ENCODE measurements at places on chromosomes 2 and 18.

DNA sequence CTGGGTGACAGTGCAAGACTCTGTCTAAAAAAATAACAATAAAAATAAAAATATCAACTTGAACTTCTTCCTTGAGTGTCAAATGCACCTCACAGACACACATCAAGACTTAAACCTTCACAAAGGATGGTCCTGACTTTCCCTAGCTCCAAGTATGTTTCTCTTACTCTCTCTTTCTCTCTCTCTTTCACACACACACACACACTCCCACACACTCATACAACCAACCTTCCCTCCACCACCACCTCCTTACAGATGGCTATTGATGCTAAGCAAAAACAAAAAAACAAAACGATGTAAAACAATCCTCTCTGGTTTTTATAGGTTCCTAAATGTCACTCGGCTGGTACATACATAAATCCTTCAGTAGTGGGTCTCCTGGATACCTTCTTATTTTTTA, 67.4 kb upstream of the ACVR2A start:
- DNase-seq: no peak

DNA sequence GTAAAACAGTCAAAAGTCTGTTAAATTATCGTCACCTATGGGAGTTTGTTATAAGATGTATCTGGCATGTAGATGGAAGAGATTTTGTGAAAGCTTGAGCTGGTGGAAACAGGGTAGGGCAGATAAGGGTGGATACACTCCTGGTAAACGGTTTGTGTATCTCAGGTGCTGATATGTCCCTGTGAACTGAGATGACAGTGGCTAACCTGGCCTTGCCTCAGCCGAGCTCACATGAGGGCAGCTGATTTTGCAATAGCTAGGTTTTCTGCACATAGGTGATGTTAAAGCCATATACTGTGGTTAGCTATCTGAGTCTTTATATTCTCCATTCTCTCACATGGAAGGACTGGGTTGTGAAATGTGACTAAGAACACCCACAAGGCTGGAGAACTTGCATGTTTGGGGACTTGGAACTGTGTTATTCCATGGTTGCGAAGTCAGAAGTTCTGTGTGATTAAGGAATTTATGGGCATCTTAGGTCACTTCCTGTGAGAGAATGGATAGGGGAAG, 205.1 kb downstream of the TPGS2 start:
- no peak for DNase-seq

DNA sequence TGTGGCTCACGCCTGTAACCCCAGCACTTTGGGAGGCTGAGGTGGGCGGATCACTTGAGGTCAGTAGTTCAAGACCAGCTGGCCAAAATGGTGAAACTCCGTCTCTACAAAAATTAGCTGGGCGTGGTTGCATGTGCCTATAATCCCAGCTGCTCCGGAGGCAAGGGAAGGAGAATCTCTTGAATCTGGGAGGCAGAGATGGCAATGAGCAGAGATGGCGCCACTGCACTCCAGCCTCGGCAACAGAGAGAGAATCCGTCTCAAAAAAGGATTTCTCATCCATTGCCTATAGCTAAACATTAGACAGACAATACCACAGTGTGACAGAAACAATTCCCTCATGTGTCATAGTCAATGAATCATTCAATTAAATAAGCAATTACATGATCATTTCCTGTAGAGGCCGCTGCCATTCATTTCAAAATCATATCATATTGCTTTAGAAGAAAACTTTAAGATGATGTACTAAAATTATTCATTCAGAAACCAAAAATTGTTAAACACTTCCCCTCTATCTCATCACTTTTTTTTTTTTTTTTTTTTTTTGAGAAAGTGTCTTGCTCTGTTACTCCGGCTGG, 69.5 kb upstream of the TGIF1 start:
- no peak for DNase-seq

- DNase-seq: no peak
Observed at GRCh38 chr2:174059178-174059883, 94.2 kb upstream of the SP3 start.

GRCh38 chr2:198930170-198930569, 527.6 kb downstream of the SATB2 start:
- DNase-seq: no peak

DNA sequence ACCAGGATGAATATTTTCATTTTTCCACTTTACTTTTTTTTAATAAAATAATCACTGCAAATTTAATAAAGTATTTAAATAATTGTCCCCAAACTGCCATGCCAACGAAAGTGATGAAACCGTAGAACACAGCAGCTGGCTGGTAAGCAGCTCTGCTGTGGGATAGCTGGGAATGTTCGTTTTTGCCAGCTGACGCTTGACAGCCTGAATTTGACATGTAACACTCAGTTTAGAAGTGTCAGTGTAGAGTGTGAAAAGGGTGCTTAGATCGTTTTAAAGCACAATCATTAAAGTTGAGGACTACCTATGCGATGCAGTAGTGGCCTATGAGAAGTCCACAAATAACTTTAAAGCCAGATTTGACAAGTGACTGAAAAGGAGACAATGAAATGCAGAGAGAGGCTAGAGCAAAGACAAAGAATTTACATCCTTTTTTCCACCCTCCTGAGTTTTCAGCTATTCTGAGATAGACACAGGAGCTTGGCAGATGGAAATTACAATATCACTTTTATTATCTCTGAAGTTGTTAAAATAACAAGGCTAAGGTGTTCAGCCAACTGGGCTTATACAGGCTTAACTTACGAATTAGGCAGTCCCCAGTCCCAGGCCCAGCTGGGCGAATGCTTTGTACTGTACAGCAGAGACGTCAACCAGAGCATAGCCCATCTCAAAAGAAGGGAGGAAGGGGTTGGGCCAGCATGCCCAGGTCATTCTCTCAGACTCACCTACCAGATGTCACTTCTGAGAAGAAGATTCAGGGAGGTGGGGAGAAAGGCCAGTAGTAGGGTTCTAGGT, 31.9 kb upstream of the SLC1A4 start:
- no peak for DNase-seq

GRCh38 chr2:152555048-152555447, 162.2 kb downstream of the PRPF40A start:
- DNase-seq: no peak

GRCh38 chr2:10374362-10374943, 71.7 kb downstream of the HPCAL1 start:
- no peak for DNase-seq

- peak; percentile 79 for DNase-seq
Observed at GRCh38 chr2:109545828-109546713, 67.7 kb downstream of the SEPTIN10 start.

DNA sequence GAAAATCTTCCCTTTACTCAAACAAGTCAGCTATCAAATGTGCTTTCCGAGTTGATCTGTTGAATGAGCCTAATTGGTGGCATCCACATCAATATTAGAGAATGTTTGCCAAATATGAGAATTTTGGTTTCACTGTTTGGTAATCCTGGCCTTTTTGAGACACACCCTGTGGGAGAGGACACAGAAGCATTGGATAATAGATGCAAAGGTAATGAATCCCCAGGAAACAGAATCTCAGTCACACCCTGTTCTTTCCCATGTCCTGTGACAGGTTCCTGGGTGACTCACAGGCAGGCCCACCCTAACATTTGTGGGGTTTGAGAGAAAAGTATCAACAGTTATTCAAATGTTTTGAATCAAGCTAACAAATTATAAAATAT, 99.8 kb upstream of the PELI1 start:
- no peak for DNase-seq

DNA sequence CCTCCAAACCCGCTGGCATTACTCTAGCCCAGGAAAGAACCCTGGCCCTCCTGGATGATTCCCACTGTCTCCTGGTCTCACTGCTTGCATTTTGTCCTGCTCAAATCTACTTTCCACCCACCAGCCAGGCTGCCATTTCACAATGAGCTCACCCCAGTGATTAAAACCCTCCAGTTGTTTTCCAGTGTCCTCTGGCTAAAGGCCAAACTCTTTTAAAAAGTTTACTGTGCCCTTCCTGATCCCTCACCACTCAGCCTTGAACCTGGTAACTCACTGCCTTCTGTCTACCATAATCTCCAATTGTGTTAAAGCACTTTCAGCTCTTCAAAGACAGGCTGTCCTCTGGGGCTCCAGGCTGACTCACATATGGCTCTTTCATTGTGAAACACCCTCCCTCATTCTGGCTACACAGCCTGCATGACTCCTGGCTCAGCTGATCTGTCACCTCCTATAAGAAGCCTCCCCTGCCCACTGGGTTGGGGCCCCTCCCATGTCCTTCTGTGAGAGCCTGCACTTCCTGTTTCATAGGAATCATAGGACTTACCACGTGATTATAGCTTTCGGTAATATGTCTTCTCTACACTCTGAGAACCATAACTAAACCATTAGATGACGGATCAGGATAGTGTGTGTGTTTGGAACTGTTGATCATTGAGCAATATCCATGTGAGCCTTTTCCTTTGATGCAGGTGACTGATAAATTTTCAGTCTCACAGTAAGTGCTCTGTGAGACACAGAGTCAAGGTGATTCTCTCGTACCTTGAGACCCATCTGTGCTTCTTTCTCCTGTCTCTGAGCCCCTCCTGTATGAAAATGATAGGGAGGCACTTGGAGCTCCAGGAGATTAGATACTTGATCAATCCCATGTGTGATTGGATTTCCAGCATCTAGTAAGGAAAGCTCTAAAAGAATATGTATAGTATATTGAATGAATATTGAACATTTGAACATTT, 590.8 kb upstream of the ID2 start:
- DNase-seq: peak; percentile 17

DNA sequence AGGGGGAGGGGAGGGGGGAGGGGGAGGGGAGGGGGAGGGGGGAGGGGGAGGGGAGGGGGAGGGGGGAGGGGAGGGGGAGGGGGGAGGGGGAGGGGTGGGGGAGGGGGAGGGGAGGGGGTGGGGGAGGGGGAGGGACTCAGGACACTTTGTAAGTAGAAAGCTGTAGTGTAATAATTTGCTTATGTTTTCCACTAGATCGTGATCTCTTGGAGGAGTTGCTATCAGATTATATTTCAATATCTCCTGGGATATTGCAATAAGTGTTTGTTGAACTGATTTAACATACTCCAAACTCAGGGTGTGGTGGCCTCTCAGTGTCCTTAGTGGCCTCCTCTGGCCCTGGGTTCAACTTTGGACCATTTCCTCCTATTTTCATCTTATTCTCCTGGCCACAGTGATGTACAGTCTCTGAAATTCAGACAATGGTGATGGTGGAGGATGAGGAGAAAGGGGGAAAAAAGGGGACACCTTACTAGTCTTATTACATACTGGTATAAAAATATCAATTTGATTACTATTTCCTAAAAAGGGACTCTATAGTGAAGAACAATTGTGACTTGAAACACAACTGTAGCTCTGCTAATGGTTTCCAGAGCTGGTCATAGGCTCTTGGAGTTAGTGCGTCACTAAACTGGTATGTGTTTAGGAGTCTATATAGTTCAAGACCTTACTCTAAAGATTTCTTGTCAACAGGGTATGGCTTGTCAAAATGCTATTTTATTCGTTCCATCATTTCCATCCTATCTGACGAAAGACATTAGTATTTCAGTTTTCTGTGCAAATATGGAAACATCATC, 89.6 kb downstream of the DDX1 start:
- DNase-seq: no peak

DNA sequence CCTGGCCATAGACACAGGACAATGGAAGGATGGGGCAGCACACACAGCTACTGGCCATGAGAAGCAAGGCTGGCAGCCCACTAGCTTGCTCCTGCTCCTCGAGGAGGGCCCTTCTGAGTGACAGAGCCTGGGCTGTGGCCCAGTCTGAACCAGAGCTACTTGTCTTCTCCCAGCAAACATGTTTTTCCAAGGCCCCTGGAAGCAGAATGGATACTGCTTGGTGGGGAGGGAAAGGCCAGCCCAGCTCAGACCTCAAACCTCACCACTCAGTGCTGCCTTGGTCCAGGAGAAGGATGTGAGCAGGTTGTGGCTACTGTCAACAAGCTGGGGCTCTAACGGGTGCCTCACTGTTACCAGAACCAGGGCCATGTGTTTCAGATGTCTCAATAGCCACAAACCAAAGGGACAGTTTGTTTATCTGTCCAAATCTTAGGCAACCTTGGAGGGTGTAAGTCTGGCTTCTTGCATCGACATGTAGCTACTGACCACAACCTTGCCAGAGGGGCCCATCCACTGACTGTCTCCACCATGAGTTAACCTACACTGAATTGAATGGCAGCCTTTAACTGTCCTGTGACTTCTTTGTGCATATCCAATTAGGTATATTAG, 98.6 kb downstream of the TGFA start:
- DNase-seq: no peak

- no peak for DNase-seq
Observed at GRCh38 chr2:156704132-156704531, 268.0 kb downstream of the GPD2 start.

All from testis (tissue), 5 donors.